Activated CD4-positive, alpha-beta T cell treated with anti-CD3 and anti-CD28 coated beads for 36 hours (primary cell): ENCODE measurements at places on chromosomes 3 and 15.
A peak's percentile ranks its signal among the peaks of the same experiment; 100 is the strongest.

DNA sequence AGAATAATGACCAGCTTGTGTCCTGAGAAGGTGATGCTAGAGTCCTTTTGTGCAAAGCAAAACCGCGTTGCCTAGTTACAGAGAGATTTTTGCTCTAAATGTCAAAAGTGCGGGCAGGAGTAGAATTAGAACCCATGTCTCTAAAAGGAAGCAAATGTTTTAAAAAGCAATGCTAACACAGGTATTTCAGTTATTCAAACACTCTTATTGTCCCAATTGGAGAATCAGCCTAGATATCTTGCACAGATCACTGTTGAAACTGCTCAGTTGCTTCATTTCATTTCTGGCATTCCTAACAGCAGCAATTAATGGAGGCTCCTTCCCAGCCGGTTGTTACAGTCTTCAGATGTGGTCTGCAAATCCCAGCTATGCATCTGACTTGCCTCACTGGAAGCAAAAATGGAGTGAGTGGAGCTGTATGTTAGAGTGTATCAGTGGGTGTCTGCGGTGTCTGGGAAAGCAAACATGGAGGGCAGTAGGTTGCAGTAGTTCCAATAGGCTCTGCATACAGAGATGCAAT is 55.6 kb upstream of the SEMA6D start:
- no peak for DNase-seq

DNA sequence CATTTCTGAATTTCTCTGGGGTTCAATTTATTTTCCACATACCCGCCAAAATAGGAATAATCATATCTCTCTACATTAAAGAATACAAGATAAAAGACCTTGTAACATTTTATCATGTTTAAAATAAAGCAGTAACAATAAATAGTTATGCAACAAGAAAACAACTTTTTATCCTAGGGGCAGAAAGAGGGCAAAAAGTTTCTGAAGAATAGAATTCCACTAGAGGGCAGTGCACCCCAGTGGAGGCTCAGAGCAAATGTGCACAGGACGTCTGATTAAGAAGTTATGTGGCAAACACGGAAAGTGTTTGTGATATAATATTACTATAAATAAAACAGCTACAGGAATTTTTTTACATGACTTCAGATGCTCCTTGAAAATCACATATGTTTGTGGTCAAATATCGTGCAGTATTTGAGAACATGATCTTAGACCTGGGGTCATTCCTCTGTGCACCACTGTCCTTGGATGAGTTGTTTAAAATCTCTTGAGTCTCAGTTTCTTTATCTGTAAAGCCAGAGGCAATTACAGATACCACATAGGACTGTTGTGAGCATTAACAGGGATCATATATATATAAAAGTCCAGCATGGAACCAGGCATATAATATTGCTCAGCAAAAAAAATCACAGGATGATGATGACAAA is 13.2 kb upstream of the PIK3R4 start:
- peak; percentile 72 for DNase-seq

- DNase-seq = no peak
Observed at GRCh38 chr3:158859362-158859761, 57.5 kb downstream of the MFSD1 start.

- DNase-seq = no peak
Observed at GRCh38 chr3:10709110-10709781, 106.8 kb upstream of the SLC6A11 start.

- no peak for DNase-seq
Observed at GRCh38 chr3:46008058-46008457, 12.4 kb upstream of the FYCO1 start.

- DNase-seq = no peak
Observed at GRCh38 chr15:94546808-94547207, 315.4 kb downstream of the MCTP2 start.

DNA sequence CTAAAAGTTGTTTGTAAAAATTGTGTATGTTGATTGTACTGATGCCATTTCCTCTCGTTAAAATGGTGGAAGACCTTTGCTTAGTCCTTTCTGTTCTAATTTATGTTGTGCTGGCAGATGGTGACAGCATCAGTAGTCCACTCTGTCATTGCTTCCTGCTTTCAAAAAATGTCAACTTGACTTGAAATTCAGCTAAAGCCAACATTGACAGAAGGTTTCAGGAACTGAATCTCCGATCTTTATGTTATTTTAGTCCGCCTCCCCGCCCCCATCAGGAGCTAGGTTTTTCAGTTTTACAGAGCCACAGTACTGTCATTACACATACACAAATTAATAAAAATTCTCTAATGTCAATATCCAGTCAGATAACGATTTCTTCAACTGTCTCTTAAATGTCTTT is 1.5 kb downstream of the CEP63 start:
- peak; percentile 25 for DNase-seq

GRCh38 chr3:42690191-42690590 is 4.9 kb downstream of the KLHL40 start:
- no peak for DNase-seq

GRCh38 chr3:38254872-38255271 is 10.7 kb upstream of the SLC22A13 start:
- DNase-seq = peak; percentile 16

DNA sequence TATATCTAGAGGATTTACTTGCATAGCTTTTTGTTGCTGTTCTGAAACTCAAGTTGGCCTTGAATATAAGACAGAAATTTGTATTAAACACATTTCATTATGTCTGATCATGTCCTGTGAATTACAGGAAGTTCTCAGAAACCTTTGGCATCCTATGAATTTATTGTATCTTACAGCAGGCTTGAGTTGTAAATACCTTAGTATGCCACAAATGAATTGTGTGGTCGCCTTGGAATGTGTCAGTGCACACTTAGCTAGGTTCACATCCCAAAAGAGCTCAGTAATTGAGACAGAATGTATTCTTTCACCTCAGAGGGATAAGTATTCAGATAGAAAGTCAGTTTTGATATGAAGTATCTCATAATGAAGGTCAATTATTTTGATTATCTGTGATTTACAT is 83.4 kb downstream of the NEK11 start:
- no peak for DNase-seq

DNA sequence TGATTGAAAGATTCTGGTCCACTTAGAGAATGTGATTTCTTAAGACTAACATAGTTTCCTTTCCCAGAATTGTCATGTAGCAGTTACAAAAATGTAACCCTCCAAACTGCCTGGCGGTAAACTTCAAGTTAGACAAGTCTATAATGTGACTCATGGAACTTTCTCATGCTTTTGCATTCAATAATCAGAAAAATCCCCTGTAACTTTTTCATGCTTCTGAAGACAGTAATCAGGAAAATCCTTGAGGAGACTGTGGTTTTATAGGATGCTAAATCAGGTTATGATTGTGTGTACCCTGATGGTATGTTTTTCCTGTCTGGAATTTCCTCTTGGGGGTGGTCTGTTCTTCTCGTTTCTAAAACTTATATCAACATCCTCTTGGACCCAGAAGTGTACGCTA is 74.0 kb upstream of the RARB start:
- no peak for DNase-seq

GRCh38 chr3:131591394-131592014 is 88.7 kb upstream of the MRPL3 start:
- DNase-seq = no peak

- DNase-seq = no peak
Observed at GRCh38 chr3:37543666-37544065, 318.0 kb upstream of the CTDSPL start.

DNA sequence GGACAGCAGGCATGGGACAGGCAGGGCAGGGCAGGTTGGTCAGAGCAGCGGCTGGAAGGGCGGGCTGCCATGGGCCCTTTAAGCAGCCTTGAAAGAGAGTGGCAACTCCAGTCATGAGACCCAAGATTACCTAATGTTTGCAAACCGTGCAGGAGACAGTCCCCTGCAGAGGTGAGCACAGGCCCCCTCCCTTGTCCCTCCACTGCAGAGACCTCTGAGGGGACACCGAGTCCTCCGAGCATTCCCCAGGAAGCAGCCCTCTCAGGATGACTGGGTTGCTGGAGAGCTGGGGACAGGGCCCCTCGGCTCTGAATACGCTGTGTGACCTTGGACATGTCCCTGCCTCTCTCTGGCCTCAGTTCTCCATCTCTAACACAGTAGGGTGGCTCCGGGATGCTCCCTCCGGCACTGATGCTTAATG is 81.4 kb downstream of the IQSEC1 start:
- no peak for DNase-seq

GRCh38 chr15:83445643-83446042 is 1.5 kb upstream of the SH3GL3 start:
- DNase-seq = no peak

- no peak for DNase-seq
Observed at GRCh38 chr15:50108461-50108860, 10.6 kb downstream of the ATP8B4 start.

DNA sequence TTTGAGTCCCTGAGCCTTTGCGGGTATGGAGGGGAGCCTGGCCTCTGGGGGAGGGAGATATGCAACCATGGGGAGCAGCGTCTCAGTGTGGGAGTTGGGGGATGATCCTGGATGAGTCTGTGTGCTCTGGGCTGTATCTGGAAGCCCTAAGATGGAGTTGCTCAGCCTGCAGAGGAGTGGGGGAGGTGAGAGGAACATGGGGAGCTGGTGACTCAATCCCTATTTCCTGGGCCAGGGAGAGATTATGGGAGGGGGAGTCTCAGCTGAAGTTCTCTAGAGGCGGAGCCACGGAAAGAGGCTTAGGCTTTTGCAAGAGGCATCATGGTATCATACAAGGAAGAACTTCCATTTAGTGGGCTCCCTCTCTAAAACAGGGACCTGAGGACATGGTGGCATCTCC is 59.5 kb upstream of the TMEM115 start:
- no peak for DNase-seq

DNA sequence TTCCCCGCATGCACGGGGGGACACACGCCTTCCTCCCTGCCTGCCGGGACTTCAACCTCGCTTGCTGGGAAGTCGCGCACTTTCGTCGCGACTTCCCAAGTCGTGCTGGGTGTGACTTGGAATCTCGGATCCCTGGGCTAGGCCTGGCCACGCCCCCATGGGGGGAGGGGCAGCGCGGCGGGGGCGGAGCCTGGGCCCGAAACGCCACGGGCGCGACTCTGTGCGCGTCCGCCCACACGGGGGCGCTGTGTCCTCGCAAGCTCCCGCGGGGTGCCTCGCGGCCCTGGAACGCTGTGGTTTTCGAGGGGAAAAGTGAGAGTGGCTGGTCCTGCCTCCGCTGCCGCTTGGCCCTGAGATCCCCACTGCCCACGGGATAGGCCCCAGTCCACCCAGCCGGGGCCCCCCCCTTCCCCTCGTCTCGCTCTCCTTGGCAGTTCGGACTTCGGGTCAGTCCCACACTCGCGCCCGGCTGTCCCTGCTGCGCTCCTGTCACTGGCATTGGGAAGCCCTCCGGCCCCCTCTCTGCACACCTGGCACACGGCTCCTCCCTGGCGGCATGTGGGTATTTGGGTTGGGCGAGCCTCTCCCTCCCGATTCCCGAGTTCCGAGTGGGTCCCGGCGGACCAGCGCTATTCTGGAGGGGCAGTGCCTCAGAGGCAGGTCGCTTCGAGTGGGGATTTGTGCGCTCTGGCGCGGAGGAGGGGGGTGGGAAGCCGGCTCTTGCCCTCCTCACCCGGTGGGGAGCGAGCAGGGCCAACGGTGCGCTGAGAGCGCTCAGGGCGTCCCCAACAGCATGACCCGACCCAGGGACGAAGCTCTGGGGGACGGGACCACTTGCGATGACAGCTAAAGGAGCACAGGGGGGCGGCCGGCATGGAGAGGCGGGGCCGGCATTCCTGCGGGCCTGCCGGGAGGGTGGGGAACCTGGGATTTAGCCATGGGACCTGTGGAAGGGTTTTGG is 23.6 kb downstream of the SEC61A1 start:
- peak; percentile 91 for DNase-seq

DNA sequence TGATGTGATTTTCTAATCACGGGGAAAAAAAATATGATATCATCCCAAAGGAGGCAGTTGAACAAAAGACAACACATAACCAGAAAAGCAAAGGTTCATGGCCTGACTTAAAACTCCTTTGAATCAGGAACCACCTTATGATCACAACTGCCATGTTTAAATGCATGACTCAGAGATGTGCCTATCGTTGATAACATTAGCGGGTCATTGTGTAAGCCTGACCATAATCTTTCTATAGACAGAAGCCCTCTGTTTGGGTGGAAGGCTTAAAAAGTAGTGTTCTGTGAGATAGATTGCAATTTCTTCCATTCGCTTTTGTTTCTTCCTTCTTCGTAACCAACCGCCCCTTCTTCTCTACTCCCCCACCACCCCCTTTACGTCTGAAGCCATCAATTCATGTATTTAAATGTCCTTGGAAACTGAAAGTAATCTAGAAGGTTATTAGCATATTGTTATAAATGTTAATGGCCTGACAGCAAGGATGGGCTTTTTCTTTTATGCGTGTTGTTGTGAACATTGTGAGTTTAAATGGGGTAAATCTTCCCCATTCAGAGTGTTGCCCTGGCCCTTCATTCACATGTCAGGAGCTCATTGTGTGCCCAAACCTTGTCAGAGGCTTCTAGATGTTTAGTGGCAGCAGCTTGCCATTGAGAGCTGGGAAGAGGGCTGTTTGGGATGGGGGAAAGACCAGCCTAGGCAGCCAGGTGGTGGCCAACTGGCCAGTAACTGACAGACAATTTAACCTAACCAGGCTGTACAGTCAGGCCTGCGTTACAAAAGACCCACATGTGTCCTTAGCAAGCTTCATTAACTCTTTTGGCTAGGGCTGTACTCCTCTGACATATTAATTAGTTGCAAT is 64.5 kb downstream of the EPHA3 start:
- DNase-seq = no peak

DNA sequence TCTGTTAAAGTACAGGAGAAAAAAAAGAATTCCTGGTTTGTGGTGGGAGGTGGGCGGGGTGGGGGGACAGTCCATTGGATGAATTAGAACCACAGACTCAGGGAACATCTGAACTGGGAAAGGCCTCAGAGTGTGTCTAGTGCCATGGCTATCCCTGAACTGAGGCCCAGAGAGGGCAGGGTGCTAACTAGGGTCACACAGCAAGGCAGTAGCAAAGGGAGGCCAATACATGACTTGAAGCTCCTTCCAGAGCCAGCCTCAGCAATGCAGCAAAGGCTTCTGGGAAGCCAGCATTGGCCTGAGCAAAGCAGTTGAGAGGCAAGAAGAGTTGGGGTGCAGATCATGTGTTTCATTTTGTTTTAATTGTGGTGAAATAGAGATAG is 85.4 kb downstream of the SMAD6 start:
- DNase-seq = no peak

DNA sequence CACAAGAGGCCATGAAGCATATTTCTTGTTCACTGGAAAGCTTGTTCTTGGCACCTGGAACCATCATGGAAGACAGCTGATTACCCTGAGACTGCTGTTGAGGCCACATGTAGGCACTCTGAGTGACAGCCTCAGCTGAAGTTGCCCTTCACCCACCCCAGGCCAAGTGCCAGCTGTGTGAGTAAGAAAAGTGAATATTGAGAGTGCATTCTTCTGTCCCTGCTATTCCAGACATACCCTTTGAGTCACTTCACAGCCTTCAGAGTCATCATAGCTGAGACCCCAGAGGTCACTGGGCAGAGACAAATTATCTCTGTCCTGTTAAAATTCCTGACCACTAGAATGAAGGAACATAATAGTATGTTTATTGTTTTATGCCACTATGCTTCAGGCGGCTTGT is 79.6 kb downstream of the NFKBIZ start:
- DNase-seq = no peak
